ENCODE measurements at places on chromosomes 11 and 22. TPM values are rescaled to one million over a fixed set of nuclear protein-coding genes. Genes with fewer than 3 reads are reported as not detected.

DNA sequence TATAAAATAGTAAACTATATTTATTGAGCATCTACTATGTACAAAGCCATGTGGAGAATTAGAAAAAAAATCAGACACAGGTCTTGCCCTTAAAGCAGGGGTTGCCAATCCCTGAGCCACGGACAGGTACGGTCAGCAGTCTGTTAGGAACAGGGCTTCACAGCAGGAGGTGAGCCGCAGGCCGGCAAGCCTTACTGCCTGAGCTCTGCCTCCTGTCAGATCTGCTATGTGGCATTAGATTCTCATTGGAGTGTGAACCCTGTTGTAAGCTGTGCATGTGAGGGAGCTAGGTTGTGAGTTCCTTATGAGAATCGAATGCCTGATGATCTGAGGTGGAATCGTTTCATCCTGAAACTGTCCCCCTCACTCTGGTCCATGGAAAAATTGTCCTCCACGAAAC, 2.1 kb upstream of the RAG2 start:
- no peak for DNase-seq

CASP5 gene
- not detected for polyA plus RNA-seq

- no peak for DNase-seq
Measured at GRCh38 chr22:22023581-22024137, 41.1 kb upstream of the TOP3B start.

FAM180B gene
- not detected for polyA plus RNA-seq

FREY1 gene
- 0.49 TPM for polyA plus RNA-seq

MAJIN gene
- not detected for polyA plus RNA-seq

GRCh38 chr11:128523641-128524040, 63.7 kb downstream of the ETS1 start:
- no peak for DNase-seq

TRIM66 gene
- polyA plus RNA-seq = 3.7 TPM

APOBEC3H gene
- not detected for polyA plus RNA-seq

DNA sequence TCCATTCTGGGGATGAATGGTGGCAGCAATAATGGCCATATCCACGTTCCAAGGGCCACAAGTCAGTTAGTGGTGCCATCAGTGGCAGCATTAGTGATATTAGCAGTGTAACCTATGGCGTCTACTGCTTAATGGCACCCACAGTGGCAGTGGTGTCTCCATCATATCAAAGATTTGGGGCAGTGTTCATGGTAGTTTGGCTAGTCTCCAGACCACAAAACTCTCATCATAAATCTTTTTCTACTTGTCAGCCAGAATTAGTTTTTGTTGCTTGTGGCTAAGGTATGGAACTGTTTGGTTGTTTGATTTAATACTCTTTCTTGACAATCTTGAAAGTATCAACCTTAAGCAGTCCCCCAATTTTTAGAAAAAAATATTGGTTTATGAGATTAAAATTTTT, 45.1 kb upstream of the DEUP1 start:
- DNase-seq = no peak

GRCh38 chr11:94638301-94638901, 71.2 kb downstream of the PIWIL4 start:
- no peak for DNase-seq

GRCh38 chr11:60159868-60160267, 23.0 kb downstream of the MS4A6A start:
- DNase-seq = no peak

GRCh38 chr11:114239753-114240161, 56.4 kb upstream of the NNMT start:
- DNase-seq = no peak

EFCAB6 gene
- 0.90 TPM for polyA plus RNA-seq

GRCh38 chr11:71395774-71396173, 52.4 kb downstream of the DHCR7 start:
- no peak for DNase-seq

TMEM218 gene
- 24.8 TPM for polyA plus RNA-seq

DNA sequence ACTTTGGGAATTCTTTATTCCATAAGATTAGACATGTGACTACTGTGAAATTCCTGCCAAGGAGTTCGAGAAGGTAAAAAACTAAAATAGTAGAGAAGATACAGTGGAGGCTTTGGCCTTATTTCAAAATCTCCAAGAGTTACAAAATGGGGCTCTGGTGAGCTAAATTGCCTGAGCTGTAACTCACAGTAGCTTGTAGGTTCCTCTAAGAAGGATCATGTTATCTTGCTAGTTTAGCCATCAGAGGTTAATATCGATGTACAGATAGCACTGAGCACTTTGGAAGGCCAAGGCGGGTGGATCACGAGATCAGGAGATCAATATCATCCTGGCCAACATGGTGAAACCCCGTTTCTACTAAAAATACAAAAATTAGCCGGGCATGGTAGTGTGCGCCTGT, 81.1 kb downstream of the USP35 start:
- no peak for DNase-seq

OR52B2 gene
- not detected for polyA plus RNA-seq

- DNase-seq = peak; percentile 81
Measured at GRCh38 chr11:2092956-2093412, 46.2 kb downstream of the IGF2 start.

OR5A1 gene
- not detected for polyA plus RNA-seq

- DNase-seq = peak; percentile 98
Measured at GRCh38 chr11:65498977-65499712, at the start of gene MALAT1. TSS of gene MALAT1 (plus strand) at chr11:65499045.

GRCh38 chr11:10581481-10582019, 13.1 kb upstream of the LYVE1 start:
- DNase-seq = no peak

PHOX2A gene
- polyA plus RNA-seq = 9.1 TPM

- DNase-seq = no peak
Measured at GRCh38 chr11:44780940-44781631, 54.3 kb downstream of the TSPAN18 start.

GUCY1A2 gene
- polyA plus RNA-seq = 0.49 TPM

YPEL1 gene
- polyA plus RNA-seq = 35.1 TPM

DNA sequence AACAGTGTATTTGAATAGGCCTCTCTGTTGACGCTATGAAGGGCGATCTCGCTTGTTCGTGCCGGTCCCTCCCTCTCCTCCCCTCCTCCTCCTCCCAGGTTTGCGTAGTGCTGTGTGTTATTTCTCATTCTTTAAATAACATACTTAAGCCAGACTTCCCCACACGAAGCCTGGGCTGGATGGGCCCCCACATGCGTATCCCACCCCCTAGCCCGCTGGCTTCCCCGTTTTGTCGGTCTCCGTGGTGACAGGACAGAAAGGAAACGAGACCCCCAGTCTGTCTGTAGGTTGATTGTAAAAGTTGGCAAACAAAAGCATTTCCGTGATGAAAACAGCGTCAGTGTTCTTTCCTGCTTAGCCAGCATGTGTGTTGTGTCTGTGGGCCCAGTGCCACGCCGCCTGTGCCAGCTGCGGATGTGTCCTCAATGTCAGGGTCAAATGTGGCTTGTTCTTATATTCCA, 27.3 kb downstream of the FAM118A start:
- peak; percentile 75 for DNase-seq

OR52E8 gene
- polyA plus RNA-seq = not detected

GRCh38 chr11:68480852-68481510, 20.4 kb downstream of the PPP6R3 start:
- no peak for DNase-seq

DNA sequence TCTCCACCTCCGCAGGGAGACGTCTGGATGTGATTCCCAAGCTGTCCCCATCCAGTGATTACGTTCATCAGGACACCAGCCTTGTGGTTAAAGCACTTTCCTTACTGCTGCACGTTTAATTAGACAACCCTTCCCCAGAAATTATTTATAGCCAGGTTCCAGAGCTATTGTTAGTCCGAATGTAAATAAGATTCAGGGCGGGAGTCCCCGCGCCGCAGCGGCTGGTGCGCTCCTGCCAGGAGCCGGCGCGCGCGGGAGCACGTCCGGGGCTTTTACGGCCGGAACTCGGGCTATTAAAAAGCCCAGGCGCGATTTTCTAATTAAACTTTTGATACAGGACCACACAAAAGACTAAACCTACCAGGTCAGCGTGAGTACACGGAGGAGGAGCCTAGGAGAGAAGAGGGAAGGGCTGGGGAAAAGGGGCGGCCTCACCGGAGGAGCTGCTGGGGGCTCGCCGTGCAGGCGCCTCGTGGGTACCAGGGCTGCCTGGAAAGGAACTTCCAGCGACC, 538.3 kb downstream of the OPCML start:
- DNase-seq = peak; percentile 81

GRCh38 chr22:20904008-20904979, 12.9 kb upstream of the CRKL start:
- DNase-seq = no peak

- no peak for DNase-seq
Measured at GRCh38 chr11:106540001-106540400, 462.5 kb downstream of the AASDHPPT start.

DNA sequence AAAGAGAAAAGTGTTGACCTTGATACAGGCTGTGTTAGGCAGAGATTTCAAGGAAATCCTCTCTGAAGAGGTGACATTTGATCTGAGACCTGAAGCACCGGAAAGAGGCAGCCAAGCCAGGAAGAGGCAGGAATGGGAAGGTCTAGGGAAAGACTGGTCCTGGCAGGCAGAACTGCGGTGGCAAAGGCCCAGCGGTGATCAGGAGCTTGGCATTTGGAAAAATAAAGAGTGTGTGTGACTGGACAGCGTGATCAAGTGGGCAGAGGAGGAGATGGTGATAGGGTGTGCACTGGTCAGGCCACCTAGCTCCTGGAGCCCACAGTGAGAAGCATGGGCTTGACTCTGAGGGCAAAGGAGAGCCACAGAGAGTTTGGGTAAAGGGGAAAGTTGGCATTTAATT, 27.2 kb upstream of the GAB4 start:
- DNase-seq = no peak

KCNC1 gene
- polyA plus RNA-seq = 18.9 TPM

DNA sequence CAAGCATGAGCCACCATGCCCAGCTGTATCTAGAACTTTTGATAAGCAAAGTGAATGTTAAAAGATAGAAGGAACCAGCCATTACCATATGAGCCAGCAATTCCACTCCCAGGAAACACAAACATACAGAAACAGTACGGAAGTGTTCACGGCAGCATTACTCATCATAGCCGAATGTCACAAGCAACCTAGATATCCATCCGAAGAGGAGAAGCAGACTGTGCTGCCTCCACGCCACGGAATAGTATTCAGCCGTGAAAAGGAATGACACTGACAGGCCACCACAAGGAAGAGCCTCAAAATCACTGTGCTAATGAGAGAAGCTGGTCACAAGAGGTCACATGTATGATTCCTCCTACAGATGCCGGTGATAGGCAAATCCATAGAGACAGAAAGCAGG, 17.6 kb upstream of the MGAT3 start:
- no peak for DNase-seq

CNIH2 gene
- 146 TPM for polyA plus RNA-seq

TBX10 gene
- not detected for polyA plus RNA-seq

- DNase-seq = peak; percentile 55
Measured at GRCh38 chr11:83070044-83070701, 1.5 kb downstream of the RAB30 start.

DNA sequence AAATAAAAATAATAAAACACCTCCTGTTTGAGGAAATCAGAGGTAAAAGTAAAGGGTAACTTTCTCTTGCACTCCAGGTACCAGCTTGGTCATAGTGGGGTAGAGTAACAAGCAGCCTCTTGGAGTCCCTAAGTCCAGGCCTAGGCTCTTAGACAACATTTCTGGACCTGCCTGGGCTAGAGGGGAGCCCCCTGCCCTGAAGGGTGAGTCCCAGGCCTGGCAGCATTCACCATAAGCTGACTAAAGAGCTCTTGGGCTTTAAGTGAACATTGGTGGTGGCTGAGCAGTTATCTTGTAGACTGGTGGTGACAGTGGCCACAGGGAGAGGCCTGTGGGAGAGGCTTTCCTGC, 18.6 kb upstream of the OR56A3 start:
- no peak for DNase-seq

GRCh38 chr11:44766972-44767278, 40.2 kb downstream of the TSPAN18 start:
- DNase-seq = no peak

DNA sequence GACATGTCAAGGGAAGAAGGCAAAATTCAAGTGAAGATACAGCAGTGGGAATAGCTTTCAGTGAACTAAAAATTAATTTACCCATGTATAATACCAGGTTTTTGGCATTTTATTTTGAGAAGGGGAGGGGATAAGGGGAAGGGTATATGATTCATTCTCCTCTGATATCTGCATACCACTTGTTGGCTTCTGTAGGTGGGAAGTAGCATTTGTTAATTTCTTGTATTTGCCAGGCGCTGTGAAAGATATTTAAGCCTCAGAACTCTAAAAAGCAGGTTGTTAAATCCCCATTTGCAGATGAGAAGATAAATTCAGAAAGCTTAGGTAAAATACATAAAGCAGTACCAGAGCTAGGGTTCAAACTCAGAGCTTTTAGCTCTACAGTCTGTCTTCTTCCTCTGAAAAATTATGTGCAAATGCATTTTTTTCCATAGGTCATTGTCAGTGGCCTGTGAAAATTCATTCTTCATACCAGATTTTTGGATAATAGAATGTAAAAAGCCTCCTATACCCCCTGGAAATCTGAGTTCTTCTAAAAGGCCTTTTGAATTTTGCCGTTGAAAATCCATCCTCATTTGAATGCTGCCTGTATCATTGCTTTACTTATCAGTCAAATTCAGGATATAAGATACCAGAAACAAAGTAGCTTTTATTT, 221.3 kb downstream of the DDX10 start:
- DNase-seq = peak; percentile 13

GRCh38 chr11:107827041-107827440, 31.5 kb downstream of the SLC35F2 start:
- DNase-seq = no peak

GRCh38 chr11:64844330-64845128, at the start of gene CDC42BPG:
TSS of gene CDC42BPG (minus strand) at chr11:64844653. CDS start at chr11:64844569, 84 bp downstream.
- peak; percentile 49 for DNase-seq

GRCh38 chr22:49764127-49764581, 63.5 kb downstream of the BRD1 start:
- DNase-seq = no peak

DNA sequence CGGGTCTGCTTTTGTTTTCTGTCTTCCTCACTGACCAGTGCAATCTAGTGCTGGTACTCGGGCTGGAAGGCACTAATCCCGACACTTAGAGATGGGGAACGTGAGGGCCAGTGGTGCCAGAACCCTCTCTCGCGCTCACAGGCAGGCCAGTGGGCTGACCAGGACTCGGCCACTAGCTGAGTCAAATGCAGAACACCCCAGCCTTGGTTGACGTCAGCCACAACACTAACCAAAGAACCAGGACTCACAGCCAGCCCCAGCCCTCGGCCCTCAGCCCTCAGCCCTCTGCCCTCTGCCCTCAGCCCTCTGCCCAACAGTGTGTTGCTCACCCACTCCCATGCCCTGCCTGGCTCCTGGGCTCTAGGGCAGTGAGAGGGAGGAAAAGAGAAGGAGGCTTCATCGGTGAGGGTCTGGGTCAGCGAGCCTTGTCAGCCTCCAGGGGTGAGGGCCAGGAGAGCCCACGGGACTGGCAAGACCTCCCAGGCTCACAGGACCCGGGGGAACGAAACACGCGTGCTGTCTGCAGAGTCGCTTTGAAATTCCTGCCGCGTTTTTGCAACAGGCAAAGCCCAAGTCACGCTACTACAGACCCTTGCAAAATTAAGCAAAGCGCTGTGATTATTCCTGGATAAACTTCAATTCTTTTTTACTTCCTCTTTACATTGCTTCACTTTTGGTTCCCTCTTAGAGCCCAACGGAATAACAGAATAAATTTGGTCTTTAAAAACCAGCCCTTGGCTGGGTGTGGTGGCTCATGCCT, 27.5 kb downstream of the KIAA0930 start:
- DNase-seq = no peak
